ENCODE measurements at places on chromosomes 3 and 15.

GRCh38 chr15:100914876-100915275, 4.3 kb upstream of the LRRK1 start:
- DNase-seq: no peak

- DNase-seq: peak; percentile 15
These were observed 125.1 kb downstream of the SHQ1 start for GRCh38 chr3:72722930-72723726.

GRCh38 chr3:153242896-153243295, 80.9 kb downstream of the RAP2B start:
- DNase-seq: no peak

DNA sequence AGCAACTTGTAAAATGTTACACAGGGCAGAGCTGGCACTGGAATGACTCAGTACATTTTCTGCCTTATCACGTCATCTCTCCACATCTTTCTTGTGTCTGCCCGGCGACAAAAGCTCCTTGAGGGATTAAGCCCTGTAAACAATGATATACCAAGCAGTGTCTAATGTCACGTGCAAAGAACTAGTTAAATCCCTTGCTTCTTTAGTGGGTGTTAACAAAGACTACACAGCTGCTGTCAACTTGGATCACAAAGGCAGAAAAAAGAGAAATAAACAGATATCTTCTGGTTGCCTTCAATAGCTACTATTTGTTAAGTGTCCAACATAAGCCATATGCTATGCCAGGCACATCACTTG, 48.1 kb upstream of the FRMD4B start:
- DNase-seq: no peak

DNA sequence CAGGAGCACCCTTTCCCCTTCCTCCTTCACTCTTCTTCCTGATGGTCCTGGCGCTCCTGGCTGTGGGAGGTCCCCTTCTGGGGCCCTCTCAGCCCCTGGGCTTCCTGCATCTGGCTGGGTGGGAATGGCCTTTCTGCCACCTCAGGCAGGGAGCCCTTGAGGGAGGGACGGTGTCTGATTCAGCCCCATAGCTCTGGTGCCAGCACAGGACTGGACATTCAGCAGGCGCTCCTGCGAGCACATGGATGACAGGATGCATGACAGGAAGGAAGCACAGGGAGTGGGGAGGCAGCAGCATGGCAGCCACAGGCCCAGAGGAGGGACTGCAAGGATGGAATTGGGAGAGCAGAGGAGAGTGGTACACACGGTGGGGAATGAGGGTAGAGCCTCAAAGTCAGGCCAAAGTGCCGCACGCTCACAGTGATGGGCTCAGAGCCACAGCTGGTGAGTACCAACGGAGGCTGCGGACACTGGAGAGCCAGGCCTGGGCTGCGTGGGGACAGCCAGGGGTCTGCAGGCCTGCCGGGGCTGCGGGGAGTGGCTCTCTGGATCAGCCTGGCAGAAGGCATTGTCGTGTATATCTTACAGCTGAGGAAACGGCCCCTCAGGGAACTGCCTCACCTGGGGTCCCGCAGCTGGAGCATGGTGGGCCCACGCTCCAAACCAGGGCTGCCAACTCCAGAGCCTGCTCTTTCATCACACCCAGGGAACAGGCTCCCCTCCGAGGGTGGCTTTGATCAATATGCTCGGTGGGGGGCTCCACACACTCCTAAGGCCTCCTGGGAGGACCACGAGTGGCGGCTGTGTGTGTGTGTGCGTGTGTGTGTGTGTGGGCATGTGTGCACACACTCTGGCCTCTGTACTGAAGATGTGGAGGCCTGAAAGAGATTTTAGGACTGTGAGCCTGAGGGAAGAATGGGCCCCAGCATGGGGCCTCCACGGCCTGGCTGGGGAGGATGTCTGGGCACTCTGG, 51.4 kb upstream of the CTSH start:
- DNase-seq: no peak

- no peak for DNase-seq
These were observed 46.8 kb upstream of the POMGNT2 start for GRCh38 chr3:43152649-43153048.

DNA sequence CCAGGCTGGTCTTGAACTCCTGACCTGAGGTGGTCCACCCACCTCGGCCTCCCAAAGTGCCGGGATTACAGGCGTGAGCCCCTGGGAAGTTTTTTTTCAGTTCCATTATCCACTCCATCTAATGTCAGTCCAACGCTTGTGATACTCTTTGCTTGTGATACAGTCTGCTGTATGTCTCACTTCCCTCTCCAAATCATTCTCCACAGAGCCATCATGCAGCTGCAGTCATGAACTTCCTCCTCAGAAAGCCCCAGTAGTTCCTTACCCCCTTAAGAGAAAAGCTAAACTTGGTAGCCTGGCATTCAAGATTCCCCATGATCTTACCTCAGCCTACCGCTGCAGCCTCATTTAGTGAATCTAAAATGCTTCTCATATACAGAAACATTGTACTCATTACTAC, 2.3 kb downstream of the ARPC4 start:
- DNase-seq: no peak

DNA sequence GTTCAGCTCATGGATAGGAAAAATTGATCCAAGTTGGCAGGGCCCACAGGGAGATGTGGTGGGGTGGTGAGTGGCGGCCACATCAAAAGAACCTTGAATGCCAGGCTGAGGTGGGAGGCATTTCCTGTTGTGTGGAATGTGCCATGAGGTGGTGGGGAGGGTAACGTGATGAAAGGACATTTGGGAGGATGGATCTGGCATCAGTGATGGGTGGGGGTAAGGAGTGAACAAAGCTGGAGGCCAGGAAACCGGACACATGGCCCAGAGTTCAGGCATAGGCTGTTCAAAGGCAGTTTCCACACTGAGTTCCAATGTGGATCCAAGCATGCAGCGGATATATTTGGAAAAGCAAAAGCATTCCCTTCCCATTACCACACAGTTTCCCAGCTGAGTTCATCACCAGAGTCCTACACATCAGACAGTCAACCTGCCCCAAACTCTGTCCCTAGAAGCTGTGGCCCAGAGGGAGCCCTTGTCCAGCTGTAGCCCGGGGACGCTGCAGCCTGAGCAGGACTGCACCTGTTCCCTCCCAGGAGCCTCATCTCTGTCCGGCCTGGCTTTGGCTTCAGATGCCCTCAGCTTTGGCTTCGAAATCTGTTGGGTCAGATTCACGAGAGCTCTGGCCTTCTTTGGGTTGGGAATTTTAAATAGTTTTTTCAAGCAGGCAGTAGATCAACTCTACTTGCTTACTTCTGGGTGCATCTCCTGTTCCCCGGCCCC, 37.8 kb upstream of the GOLGA6B start:
- no peak for DNase-seq

DNA sequence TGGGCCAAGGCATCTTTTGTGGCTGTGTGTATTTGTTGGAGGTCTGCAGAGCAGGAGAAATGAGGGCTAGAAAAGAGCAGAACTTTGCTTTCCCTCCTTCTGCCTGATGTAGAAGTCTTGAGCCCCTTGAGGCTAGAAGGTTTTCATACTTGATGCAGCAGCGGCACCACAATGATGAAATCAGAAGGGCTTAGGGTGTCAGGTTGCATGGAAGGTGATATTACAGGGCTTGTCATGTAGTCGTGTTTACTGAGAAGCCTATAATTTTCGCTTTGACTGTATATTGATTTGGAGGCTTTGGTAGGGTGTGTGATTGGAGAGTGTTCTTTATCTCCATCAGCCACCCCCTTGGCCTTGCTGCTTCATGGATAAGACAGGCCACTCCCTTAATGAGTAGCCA, 339.8 kb downstream of the THSD4 start:
- DNase-seq: no peak

- no peak for DNase-seq
These were observed 15.7 kb downstream of the GK5 start for GRCh38 chr3:142209655-142210054.

GRCh38 chr3:159378396-159379194, 576.7 kb downstream of the MFSD1 start:
- no peak for DNase-seq

DNA sequence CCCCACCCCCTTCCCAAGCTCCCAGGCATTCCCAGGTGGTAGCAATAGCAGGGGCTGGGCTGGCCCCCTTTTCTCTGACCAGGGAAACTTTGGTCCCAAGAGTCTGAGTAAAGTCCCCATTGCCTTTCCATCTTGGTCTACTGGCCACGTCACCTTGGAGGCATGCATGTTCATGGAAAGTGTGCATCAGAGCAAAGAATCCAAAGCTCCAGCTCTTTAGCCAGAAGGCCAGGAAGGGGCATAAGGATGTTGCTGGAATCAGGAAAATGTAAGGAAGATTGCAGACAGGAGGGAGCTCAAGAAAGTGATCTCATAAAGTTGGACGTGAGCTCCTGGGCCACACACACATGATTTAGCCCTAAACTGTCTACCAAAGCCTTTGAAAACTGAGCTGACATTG, 63.6 kb downstream of the KBTBD12 start:
- no peak for DNase-seq

GRCh38 chr15:37105889-37106288, 5.5 kb upstream of the MEIS2 start:
- no peak for DNase-seq

DNA sequence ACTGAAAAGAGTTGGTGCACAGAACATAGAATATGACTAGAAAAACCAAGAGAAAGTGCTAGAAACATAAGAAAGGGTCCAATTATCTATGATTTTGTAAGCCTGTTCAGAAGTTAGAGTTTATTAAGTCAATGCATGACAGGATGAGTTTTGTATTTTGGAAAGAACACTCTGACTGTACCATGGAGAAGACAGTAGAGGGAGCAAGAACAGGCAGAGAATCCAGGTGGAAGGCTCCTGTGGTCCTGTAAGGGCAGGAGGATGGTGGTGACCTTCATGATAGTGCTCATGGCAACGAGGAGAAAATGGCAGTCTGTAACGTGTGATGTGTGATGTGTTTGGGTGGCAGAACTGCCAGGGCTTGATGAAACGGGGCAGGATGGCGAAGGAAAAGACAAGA, 249.1 kb downstream of the CTNNB1 start:
- no peak for DNase-seq

- no peak for DNase-seq
These were observed 393.1 kb upstream of the ATP11B start for GRCh38 chr3:182399978-182400737.

GRCh38 chr3:141308588-141309218, 59.6 kb upstream of the ZBTB38 start:
- DNase-seq: no peak

GRCh38 chr15:58923696-58924300, 9.7 kb downstream of the SLTM start:
- no peak for DNase-seq

DNA sequence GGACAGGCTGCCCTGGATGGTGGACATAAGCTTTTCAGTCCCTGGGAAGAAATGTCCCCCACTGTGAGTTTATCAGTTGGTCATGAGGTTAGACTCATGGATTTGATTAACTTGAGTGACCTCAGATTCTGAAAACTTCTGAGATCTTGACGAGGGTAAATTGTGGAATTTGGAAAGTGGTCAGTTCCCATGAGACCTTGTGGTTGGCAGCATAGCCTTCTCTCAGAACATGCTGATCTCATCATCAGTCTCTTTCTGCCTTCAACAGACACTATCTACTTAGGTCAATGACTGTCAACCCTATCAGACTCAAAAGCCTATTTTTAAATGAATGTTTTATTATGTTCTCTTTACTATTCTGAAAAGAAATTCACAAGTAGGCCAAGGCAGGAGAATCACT, 45.6 kb upstream of the NDUFB4 start:
- DNase-seq: no peak

DNA sequence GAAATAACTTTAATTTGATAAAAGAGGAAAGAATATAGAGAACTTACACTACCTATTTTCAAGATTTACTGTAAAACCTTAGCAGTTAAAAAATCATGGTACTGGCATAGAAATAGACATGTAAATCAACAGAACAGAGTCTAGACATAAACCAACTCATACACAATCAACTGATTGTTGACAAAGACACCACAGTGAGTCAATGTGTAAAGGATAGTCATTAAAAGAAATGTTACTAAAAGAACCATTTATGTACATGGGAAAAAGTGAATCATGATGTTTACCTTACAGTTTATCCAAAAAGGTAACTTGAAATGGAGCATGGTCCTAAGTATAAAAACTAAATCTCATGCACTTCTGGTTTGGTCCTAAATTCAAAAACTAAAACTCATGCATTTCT, 847.4 kb downstream of the IGSF11 start:
- DNase-seq: no peak

DNA sequence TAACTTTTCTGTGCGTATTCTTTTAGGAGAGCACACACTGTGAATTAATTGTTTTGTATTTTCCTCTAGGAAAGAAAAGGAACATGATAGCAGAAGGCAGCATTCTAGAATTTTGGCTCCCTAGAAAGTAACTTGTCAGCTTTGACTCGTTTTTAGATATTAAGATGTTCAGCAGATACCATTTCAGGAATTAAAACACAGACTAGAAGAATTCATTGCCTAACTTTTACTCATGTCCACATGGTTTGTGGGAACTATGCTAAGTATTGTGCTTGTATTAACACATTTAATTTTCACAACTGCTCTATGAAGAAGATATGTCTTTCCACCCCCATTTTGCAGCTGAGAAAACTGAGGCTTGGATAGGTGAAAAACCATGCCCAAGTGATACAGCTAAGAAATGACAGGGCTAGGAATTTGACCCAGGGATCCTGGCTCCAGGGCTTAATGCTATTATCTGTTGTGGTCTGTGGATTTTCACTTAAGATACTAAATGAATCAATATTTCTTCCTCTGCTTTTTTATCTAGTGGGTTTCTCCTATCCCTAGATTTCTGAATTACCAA, 128.8 kb downstream of the MITF start:
- no peak for DNase-seq

DNA sequence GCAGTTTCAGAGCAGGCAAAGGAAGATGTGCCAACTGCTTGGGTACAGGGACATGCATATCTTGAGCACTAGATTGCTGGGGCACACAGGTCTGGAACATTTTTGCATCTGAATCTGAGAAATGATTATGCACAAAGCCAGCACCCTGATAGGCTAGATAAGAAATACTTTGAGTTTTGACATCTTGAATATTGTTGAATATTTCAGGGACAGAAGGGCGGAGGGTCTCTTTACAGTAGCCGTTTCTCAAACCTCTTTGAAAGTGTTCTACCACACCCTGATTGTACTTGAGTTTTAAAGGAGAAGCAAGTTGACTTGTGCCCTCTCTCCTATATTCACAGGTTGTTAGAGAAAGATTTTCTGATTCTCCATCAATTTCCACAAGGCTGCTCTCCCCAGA, 188.1 kb upstream of the STRIT1 start:
- no peak for DNase-seq

- DNase-seq: peak; percentile 88
These were observed at the start of gene TRANK1 for GRCh38 chr3:36944641-36945270. Gene TRANK1 (minus strand): TSS chr3:36945054. CDS start chr3:36944809, 245 bp downstream.

DNA sequence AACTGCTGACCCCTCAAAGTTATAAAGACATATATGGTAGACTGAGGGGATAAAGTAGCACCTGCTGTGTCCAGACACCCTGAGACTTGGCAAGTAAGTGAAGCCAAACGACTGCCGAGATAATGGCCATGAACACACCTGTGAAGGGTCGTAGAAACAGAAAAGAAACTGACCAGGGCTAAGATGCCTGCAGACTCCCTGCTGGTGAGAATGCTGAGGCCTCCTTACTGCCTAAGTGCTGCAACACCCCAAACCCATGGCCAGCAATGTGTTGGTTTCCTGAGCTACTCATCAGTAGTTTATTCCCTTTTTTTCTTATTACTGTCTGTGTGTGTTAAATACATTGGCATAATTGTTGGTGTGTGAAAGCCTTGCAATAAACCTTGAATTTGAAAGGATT, 233.8 kb downstream of the ZNF385D start:
- DNase-seq: no peak

- DNase-seq: no peak
These were observed 15.8 kb upstream of the KCNMB3 start for GRCh38 chr3:179266701-179267211.

All from stimulated activated CD4-positive, alpha-beta T cell treated with anti-CD3 and anti-CD28 coated beads, Interleukin-4, amount 100 ng/mL, for 24 hours (primary cell).